ENCODE measurements at places on chromosomes 1 and 21.
A peak's percentile ranks its signal among the peaks of the same experiment; 100 is the strongest.

DNA sequence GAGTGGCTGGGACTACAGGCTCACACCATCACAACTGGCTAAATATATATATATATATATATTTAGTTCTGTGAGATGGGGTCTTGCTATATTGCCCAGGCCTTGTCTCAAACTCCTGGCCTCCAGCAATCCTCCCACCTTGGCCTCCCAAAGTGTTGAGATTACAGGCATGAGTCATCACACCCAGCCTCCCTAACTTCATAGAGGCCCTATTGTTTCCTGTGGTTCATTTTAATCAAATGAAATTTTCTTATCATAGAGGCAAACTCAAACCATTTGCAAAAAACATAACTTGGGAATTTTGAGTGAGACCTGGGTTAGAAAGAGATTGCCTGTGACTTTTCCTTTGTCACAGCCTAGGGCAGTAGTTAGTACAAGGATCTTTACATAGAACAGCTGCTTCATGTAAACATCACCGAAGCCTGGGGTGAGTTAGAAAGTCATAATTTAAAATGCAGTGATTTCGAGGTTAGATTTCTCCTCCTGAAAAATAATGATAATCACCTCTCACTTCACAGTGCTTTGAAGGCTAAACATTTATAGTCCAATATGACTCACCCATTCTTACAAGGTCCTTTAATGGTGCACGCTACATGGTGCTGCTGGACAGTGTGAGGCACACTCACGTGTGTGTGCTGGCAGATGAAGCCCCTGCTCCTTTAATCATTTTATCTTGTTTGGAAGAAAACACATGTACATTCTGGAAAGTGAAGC, 188.9 kb downstream of the RHOU start:
- DNase-seq: no peak

- DNase-seq: no peak
Observed at GRCh38 chr1:55320891-55321290, 105.7 kb upstream of the USP24 start.

DNA sequence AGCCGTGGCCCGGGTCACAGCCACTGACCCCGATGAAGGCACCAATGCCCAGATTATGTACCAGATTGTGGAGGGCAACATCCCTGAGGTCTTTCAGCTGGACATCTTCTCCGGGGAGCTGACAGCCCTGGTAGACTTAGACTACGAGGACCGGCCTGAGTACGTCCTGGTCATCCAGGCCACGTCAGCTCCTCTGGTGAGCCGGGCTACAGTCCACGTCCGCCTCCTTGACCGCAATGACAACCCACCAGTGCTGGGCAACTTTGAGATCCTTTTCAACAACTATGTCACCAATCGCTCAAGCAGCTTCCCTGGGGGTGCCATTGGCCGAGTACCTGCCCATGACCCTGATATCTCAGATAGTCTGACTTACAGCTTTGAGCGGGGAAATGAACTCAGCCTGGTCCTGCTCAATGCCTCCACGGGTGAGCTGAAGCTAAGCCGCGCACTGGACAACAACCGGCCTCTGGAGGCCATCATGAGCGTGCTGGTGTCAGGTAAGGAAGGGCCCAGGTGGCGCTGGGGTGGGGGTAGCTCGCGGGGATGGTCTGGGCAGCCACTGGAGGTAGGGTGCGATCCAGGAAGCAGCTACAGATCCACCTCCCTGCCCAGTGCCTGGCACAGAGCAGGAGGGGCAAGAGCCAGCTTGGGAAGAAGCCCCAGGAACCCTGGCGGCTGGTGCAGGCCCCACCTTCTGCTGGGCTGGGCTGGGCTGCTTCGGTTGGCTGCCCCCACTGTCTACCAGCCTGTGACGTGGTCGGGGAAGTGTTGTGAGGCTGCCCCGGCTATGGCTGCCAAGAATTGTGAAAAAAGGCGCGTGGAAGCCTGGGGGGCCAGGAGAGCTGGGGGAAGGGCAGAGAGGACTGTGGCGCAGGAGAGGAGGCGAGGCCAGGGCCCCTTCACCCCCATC, 3.8 kb downstream of the CELSR2 start:
- DNase-seq: peak; percentile 23

DNA sequence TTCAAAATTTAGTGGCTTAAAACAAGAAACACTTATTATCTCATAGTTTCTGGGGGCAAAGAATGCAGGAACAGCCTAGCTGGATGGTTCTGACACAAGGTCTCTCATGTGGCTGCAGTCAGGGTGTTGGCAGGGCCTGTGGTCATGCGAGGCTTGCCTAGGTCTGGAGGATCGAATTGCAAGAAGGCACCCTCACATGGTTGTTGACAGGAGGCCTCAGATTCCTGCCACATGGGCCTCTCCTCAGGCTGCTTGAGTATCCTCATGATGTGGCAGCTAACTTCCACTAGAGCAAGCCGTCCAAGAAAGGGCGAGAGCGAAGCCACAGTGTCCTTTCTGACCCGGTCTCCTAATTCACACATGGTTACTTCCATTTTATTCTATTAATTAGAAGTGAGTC, 6.2 kb upstream of the NRIP1 start:
- no peak for DNase-seq

DNA sequence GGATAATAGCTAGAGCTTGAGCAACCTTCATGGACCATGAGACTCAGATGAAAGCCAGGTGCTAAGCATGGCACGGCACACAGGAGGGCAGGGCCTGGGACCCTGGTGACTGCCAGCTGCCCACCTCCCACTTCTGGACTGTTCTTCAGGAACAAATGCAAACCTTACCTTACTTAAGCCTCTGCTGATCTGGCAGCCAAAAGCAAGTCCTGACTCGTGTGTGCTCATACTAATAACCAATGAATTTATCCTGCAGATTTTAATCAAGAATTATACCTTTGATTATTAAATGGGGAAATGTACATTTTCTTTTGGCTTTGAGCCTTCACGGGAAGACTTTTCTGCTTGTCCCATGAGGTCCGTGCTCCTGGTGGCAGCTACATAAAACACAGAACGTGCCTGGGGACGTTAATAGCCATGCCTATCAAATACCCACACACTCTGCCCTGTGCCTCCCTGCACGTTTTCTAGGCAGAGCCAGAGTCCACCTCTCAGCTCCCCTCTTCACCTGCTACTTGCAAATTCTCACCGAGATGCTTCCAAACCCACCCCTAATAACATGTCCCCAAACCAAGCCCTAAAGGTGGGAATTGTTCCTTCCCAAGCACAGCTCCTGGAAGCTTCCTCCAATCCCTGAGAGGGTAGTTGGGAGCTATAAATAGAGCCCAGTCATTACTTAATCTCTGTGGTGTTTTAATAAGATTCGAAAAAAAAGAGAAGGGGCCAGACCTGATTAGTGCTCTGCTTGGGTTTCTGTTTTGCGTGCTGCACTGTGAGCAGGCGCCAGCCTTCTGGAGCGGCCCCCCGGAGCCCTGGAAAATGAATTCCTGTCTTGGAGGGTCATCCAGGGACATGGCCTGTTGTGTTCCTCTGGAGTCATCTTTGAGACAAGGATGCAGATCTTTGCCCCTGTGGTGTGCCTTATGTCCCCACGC, 33.5 kb downstream of the SLC1A7 start:
- no peak for DNase-seq

DNA sequence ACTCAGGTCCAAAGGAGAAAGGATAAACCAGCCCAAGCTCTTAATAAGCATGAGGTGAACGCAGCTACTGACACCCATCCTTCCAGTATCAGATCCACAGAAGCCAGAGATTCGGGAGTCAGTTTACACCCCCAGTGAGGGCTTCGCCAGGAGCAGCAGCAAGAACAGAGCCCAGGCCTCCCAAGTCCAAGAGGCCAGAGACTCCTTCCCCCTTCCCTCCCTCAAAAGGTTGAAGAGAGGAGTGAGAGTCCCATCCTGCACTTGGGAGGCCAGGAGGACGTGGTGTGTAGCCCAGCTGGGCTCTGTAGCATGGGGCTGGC, 72.8 kb downstream of the MRPL37 start:
- no peak for DNase-seq

DNA sequence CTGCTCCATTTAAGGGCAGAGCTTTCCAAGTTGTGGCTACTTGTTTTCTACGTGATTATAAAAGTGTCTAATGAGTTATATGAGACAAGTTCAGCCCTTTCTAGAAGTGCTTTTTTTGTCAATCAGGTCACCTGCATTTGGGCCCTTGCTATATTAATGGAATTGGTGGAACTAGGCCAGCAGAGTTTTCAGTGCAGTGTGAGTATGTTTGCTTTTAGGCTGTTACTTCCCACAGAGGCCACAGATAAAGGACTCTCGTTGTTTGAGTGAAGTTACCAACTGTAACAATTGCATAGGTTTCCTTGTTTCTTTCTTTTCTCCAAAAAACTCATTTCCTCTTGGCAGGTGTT, 10.9 kb downstream of the SMAP2 start:
- no peak for DNase-seq

DNA sequence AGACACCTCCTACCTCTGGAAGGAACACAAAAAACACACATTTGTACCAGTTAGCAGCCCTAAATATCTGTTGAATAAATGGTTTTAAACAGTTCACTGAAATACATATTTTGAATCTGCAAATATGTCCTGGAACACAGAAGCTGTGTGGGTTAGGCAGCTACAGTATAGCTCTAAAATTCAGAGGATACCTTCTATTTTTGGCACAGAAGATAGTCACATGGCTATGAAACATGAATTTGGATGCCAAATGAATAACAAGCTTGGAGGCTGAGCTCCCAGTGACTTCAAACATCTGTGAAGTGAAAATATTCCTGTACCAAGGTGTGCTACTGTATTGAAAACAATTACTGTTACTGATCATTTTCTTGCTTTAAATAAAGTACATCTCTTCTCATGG, 391.5 kb upstream of the ADGRL2 start:
- no peak for DNase-seq

DNA sequence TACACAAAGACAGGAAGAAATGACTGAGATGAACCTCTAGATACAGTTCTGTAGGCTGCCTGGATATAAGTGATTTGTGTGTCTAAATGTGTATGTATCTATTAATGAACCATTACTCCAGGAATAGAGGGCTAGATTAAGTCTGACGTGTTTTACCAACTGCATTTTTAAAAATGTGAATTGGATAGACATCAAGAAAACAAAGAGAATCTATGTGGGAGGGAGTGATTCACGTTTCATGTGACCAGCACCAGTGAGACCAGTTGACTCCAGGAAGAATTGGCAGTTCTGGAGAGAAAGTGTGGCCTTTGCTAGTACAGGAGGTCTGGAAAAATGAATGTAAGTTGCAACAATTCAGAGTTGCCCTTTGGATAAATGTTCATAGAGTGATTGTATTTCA, 53.4 kb upstream of the RGS21 start:
- no peak for DNase-seq

DNA sequence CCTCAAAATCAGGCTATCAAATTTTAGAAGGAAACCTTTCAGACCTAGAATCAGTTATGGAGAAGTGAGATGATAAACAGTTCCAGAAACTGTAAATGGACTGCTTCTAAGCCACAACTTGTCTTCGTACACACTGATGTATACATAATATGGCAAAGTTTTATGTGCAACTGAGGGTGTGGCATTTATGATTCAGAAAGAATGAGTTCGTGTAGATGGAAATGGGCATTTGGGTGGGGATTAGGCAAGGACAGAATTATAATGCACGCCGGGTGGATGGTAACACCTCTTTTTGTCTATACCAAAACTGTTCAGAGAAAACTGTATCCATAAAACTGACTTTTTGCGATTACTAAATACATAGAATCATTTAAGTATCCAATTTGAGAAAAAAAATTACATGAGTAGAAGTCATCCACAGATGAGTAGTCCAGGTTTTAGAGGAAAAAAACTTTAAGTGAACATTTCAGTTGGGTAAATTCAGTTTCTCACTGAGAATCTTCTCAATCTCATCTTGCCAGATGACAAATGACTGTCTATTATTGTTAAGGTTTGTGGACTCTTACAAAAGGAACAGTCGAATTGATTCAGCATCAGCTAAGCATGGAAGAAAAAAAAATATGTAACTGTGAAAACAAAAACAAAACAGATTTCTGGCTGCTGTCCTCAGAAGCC, 22.5 kb downstream of the ERRFI1 start:
- no peak for DNase-seq

DNA sequence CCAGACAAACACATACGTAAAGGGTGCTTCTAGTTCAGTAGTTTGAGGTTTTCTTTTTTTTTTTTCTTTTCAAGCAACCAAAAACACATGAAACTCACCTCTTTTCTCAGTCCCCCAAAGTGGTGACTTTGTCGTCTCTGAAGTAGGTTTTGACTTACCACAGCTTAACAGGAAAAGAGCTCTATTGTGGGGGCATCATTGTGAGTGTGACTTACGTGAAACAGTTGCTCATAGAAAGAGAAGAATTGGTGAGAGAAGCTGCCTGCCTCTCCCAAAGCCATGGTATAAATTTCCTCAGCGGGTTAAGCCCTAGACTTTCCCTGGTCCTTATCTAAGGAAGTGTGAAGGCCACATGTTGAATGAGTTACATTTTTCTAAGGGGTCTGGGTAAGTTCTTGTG, 11.9 kb downstream of the FASLG start:
- no peak for DNase-seq

DNA sequence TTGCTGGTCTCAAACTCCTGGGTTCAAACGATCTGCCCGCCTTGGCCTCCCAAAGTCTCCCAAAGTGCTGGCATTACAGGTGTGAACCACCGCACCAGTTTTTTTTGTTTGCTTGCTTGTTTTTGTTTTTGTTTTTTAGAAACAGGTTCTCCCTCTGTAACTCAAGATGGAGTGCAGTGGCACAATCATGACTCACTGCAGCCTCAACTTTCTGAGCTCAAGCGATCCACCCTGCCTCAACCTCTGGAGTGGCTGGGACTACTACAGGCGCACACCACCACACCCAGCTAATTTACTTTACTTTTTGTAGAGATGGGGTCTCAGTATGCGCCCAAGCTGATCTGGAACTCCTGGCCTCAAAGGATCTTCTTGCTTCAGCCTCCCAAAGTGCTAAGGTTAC, 47.3 kb upstream of the USP1 start:
- DNase-seq: no peak

GRCh38 chr1:40382108-40382460, 8.6 kb downstream of the SMAP2 start:
- DNase-seq: no peak

DNA sequence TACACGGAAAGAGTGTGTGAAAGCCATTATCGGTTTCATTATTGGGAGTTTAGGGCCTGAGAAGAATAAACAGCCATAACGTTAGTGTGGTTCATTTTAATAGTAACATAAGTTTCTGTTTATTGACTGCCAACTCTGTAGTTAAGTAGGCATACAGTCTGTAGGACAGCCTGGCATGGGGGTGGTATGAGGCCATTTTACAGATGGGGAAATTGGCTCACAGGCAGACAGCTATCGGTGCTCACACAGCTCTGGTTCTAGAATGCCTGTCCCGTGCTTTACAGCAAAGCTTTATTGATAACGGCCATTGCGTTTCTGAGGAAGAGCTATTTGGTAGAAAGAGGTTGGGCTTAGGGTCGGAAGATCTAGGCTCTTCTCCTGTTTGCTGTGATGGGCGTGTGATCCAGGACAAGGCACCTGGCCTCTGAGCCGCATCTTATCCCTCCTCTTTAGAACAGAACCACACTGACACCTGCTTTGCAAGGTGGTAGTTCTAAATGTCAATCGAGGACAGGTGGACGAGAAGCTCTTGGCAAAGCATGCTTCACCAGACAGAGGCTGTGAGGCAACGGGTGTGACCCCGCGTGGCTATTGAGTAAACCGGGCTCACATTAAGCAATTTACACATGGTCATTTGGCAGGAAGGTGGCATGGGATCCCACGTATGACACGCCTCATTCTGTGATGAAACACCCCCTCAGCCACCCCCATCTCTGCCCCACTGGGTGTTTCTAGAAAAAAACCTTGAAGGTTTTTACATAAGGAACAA, 14.9 kb downstream of the ETS2 start:
- no peak for DNase-seq

GRCh38 chr1:180787628-180788307, 124.9 kb upstream of the KIAA1614 start:
- DNase-seq: no peak
